Dermis microvascular lymphatic vessel endothelial cell (primary cell): ENCODE measurements at places on chromosomes 1 and 21.
A peak's percentile ranks its signal among the peaks of the same experiment; 100 is the strongest.

GRCh38 chr1:95951371-95952102, 717.5 kb downstream of the RWDD3 start:
- no peak for DNase-seq

GRCh38 chr1:156726549-156727226, 1.6 kb upstream of the METTL25B start:
- peak; percentile 79 for DNase-seq

DNA sequence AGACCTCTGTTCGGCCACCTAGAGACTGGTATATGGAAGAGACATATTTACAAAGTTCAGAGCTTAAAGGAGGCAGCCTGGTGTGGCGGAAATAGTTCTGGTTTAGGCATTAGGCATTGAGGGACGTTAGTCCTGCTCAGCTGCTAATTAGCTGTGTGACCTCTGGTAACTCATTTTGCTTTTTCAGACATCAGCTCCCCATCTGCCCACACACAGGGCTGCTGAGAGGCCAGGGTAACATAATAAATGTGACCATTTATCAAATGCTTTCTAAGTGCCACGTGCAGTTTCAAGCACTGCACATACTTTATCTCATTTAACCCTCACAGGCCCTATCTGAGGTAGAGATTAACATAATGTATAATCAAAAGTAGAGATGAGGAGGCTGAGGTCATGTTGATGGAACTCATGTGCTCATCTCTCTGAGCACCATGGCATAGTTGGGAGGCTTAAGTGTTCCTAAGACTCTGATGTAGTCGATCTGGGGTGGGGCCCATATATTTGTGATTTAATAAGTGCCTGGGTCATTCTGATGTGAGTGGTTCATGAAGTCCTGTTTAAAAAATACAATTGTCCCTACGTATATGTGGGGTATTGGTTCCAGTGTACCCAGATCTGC, 267.2 kb upstream of the PLXNA2 start:
- DNase-seq = no peak

GRCh38 chr21:32477424-32477745, 64.9 kb downstream of the EVA1C start:
- peak; percentile 32 for DNase-seq

GRCh38 chr1:41743366-41743765, 175.4 kb downstream of the HIVEP3 start:
- no peak for DNase-seq

GRCh38 chr1:29259802-29260441, 23.6 kb downstream of the PTPRU start:
- no peak for DNase-seq

DNA sequence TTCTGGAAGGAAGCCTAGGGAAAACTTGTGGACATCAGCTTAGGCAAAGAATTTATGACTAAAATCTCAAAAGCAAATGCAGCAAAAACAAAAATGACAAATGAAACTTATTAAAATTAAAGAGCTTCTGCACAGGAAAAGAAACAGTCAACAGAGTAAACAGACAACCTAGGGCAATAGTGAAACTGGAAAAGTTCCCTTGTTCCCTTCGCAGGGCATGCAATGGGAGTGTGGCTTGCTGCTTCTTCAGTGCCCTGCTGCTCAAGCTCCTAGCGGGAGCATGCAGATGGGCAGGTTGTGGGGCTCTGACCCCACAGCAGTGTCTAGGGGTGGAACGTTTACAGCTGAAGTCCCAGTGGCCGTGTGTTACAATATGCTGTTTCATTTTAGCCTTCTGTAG, 1797.4 kb downstream of the NCAM2 start:
- no peak for DNase-seq

DNA sequence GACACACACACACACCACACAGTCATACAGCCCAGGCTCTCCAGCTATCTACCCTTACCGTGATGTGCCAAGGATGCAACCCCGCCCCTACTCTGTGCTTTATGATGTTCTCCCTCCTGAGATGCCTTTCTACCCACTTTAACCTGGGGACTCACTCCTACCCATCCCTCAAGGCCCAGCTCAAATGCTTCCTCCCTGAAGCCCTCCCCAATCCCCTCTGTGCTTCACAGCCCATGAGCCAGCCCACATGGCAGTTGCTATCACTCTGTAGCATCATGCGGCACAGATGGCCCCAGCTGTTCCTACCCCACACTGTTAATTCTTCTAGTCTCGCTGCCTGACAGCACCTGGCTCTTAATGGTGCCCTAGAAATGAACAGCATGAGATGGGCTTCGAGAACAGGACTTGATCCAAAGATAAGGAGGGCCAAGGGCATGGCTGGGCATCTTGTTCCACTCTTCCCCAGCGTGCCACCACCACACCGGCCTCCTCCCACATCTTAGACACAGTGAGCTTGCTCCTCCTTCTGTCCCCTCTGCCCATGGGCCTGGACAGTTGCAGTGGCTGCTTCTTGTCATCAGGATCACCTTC, 109.8 kb downstream of the GLIS1 start:
- no peak for DNase-seq

DNA sequence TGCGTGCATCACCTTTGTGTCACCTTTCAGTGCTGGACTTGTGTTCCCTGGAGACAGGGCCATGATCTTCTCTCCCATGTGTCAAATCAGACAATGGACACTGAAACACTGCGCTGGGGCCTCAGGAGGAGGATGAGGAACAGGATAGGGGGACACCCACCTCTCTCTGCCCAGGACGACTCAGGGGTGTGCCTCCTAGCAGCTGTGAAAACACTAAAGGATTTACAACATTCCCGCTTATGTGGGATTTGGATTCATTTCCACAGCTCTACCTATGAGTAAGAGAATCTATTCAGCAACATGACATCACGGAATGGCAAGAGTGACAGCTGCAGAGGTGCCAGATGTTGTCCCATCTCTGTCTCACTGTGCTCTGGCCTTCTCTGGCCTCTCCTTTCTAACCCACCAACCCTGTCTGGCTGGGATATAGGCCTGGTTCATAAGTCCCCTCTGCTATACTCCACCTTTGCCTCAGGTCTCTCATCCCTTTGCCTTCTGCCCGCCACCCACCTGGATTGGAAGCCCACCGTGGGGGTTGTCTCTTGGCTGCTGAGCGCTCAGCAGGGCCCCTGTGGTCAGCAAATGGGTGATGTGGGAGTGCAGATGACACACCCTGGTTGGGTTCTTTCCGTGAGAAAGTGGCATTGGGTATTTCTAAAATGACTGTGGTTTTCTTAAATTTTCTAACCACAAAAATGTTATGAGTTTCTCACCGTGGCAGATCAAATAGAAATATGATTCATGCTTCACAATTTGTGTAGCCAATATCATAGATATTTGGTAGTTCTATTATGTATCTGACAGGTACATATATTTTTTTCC, 47.1 kb upstream of the TLR5 start:
- DNase-seq = no peak

GRCh38 chr21:42665026-42665425, 11.6 kb downstream of the PDE9A start:
- no peak for DNase-seq

DNA sequence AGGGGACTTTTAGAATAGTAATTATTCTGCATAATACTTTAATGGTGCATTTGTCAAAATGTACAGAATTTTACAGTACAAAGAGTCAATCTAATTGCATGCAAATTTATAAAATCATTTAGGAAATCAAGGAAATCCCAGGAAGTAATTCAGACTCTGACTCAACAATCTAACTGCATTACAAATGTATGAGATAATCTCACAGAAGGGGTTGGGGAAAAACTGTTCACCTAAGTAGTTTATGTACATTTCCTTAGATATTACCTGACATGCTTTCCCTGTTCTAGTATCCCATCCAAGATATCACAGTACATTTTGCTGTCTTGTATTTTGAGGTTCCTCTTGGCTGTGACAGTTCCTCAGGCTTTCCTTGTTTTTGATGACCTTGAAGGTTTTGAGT, 4.7 kb downstream of the CRB1 start:
- no peak for DNase-seq

DNA sequence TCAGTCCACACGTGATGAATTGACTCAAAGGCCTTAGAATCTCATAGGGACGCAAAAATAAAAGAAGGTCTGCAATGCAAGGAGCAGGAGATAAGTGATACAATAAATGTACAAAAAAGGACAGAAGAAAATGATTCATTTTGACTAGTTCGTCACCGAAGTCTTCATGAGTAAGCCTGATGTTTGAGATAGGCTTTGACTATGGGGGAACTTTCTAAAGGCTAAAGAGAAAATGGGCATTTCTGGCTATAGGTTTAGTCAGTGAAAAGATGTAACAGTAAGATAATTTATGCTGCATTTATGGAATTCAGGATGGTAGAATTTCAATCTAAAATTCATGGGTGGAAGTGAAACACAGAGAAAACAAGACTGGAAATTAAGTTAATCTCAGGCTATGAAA, 163.0 kb downstream of the ADGRL4 start:
- DNase-seq = no peak

DNA sequence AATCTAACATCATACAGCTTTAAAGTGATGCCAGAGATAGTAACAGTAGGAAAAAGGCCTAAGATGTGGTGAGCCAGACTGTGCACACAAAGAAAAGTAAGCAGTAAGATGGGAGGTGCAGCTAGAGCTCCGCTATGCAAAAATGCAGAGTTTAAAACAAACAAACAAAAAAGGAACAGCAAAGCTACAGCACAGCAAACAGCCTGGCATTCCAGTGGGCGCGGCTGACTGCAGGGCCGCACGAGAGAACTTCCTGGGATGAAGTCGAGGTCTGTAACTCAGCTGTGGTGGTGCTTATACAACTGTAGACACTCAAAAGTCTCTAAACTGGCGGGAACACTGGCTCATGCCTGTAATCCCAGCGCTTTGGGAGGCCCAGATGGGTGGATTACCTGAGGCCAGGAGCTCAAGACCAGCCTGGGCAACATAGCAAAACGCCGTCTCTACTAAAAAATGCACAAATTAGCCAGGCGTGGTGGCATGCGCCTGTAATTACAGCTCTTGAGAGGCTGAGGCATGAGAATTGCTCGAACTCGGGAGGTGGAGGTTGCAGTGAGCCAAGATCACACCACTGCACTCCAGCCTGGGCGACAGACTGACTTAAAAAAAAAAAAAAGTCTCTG, 30.1 kb downstream of the PRDM15 start:
- DNase-seq = no peak

DNA sequence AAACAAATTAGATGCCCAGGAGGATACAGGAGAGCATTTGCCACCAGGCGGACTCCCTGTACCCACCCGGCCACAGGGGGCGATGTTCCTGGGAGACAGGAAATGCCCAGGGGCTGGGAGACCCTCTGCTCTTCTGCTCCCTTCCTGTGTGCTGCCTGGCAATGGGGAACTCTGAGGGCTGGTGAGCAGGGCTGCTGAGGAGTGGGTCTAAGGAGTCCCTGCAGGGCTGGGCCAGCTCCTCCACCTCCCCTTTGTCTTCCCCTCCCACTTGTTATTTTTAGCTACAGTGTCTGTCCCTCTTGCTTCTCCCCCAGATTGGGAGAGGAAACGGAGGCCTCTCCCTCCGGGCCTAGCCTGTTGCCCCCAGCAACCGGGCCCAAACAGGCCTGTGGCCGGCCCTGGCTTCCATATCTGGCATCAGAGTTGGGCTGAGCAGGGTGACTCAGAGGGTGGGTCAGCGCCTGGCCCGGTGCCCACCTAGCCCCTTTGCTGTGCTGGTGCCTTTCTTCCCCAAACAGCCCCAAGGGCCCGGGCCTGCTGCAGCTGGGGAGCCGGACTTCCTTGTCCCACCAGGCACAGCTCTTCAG, 11.6 kb downstream of the LMNA start:
- peak; percentile 81 for DNase-seq

GRCh38 chr1:29331309-29331708, 95.0 kb downstream of the PTPRU start:
- no peak for DNase-seq

GRCh38 chr1:167059045-167059808, 30.9 kb downstream of the GPA33 start:
- DNase-seq = no peak

DNA sequence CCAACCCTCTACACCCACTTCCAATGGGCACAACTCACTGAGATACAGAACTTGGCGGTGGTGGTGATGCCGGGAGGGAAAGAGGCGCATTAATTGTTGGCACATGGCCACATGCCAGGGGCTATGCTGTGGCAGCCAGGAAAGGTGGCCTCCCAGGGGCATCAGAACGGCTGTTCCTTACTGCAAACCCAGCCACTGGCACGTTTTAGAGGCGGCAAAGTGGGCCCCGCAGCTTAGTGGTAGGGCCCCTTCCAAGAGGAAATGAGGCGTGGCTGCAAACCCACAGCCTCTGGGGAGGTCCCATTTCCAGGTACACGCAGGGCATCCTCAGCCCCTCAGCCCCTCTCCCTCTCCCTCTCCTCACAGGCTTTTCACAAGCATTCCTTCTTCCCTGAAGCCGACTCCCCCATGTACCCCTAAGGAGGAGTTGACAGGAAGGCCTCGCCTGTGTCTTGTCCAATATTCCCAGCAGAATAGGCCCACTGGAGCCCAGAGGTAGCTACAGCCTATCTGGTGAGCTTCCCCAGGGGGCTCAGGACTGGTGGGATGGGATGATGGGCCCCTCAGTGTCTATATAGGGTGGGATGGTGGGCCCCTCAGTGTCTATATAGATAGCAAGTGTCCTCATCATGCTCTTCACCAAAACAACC, 166.2 kb downstream of the CLIC6 start:
- DNase-seq = no peak
